ENCODE measurements at places on chromosomes 3 and 15.
A peak's percentile ranks its signal among the peaks of the same experiment; 100 is the strongest.

DNA sequence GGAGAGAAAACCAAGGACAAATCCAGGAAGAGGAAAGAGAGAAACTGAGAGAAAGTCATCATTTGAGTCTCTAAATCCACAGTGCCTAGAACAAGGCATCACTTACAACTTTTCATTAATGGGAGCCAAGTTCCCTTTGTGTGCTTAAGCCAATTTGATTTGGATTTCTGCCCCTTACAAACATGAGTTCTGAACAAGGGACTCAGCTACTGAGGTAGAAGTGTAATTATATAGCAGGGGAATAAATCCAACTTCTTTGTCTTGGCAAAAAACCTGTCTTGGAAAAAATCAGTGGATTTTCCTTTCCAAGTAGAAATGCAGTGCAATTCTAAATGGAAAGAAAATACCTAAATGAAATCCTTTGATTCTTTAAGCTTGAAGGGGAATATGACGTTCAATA, 307.2 kb upstream of the CNTN3 start:
- DNase-seq, result no peak

GRCh38 chr3:35639254-35640186, at the start of gene ARPP21:
Gene ARPP21, plus strand, starts transcription at chr3:35639525. Its CDS starts 42,227 bp downstream, at chr3:35681752.
- no peak for DNase-seq

DNA sequence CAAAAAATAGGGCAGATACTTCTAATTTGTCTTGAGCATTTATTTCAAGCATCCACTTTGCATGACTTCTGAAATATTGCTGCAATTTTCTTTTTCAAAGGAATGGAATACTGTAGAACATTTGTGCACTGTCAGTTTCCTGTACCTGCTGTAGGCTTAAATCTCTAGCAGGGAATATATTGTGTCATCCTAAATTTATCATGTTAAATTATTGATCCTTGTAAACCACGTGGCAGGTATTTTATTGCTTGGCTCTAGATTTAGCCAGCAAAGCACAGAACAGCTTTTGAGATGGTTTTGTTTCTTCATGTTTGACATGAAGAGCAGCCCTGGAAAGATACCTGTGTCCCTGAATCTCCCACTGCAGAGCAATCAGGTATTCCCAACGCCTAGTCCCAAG, 470.1 kb downstream of the GABRG3 start:
- DNase-seq, result no peak

- no peak for DNase-seq
Measured at GRCh38 chr3:24513463-24513862, 18.8 kb upstream of the THRB start.

DNA sequence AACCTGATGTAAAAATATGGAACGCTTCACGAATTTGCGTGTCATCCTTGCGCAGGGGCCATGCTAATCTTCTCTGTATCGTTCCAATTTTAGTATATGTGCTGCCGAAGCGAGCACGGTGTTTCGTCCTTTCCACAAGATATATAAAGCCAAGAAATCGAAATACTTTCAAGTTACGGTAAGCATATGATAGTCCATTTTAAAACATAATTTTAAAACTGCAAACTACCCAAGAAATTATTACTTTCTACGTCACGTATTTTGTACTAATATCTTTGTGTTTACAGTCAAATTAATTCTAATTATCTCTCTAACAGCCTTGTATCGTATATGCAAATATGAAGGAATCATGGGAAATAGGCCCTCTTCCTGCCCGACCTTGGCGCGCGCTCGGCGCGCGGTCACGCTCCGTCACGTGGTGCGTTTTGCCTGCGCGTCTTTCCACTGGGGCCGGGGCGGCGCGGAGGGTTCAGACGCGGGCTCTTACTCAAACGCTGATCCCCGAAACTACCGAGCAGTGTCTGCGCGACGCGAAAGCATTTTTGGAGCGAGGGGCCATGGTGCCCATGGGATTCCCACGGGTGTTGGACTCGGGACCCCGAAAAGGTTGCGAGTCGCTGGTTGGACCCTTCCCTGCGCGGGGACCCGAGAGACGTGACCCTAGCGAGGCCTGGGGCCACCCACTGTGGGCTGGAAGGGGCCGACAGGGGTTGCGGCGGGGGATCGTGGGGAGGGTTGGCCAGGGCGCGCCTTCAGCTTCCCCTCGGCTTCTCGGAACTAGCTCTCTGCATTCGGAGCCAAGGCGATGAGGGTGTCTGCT, at the start of gene RNU6-1:
Gene RNU6-1, minus strand, starts transcription at position 117 of the 820 bp plus-strand sequence.
- DNase-seq, result peak; percentile 80

DNA sequence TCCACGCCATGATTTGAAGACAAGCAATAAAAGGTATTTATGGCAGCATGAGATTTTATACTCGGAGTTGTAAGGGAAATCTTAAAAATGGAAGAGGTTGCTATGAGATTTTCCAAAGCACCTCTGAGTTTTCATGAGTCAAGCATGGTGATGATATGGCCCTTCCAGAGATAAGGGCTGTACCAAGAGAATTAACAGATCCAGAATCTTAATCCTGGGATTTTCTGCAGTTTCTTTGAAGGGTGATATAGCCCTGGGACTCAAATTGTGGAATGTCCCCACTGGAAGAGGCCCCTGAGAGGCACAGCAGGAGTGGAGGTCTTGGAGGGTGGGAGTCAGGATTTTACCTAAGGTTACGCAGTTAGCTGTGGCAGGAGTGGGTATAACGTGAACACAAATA, 243.3 kb downstream of the ZNF621 start:
- DNase-seq, result no peak

GRCh38 chr15:48190932-48191573, 412 bp upstream of the CTXN2 start:
- DNase-seq, result no peak

GRCh38 chr15:33124811-33125210, 69.7 kb downstream of the FMN1 start:
- DNase-seq, result no peak

GRCh38 chr3:172319595-172319994, 128.7 kb downstream of the GHSR start:
- no peak for DNase-seq

DNA sequence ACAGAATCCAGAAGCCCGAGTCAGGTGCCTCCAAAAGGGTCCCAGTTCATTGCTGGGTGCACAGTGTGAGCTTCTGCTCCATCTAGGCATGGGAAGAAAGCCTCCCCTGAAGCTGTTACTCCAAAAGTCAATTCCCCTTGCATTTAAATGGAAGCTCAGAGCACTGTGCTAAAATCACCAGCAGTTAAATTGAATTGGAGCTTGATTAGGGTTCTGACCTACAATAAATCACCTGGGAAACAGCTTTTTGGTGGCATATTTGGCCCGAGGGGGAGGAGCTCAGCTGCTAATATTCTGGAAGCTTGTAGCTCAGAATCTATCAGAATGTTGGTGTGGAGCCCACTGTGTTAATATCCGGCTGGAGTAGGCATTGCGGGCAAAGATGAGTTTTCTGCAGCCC, 87.1 kb upstream of the RGMA start:
- DNase-seq, result no peak

DNA sequence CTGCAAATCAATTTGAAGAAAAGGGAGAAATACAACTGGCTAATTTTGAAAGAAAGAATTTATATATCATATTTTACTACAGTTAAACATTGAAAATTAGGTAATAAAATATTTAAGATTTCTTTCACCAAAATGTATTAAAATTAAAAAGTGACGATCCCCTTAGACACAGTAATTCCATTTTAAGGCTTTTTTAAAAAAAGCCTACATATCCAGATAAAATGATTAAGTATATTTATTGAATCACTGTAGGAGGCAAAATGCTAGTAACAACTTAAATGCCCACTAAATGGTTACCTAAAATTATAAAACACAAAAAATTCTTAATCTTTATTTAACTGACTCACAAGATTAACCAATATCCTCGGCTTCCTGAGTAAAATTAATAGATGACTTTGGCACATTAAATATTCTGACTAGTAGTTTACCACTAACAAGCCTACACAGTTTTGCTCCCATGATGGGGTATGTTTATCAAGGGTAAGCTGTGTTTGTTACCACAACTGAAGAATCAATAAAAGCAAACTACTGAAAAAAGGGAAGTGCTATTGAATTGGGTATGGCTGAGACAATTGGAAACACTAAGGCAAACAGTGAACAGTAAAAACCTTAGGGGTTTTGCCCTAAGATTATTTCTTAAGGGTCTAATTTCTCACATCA, 28.4 kb downstream of the ANKRD28 start:
- DNase-seq, result no peak

DNA sequence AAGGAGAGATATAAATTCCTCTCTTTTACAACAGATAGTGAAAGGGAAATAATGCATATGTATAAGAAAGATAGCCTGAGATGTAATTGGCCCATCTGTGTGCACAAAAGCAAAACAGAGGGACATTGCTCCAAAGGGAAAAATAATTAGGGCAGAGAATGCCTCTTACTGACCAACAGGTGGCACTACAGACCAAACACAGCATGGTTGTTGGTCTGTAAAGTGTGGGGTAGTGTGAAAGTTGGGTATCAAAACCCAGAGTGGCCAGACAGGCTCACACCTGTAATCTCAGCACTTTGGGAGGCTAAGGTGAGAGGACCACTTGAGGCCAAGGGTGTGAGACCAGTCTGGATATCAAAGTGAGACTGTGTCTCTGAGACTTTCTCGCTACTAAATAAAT, 4.5 kb upstream of the TLNRD1 start:
- DNase-seq, result no peak

DNA sequence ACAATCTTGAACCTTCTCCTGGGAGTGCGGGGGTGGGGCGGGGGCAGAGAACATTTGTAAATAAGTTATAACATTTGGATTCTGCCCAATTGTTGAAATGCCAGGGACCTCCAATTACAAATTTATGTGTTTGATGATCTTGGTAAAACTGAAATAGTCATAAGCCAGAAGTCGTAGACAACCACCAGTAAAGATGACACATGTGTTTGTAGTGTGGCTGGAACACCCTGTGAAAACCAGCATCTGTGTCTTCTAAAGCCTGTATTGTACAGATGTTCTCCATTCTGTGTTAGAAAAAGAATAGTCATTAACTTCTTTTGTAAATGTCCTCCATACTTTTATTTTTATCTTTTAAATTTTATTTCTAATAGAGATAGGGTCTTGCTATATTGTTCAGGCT, 61.8 kb downstream of the ARIH1 start:
- no peak for DNase-seq

GRCh38 chr15:62618432-62618831, 424.1 kb upstream of the TPM1 start:
- no peak for DNase-seq

- no peak for DNase-seq
Measured at GRCh38 chr15:65991721-65992483, 122.6 kb downstream of the RAB11A start.

DNA sequence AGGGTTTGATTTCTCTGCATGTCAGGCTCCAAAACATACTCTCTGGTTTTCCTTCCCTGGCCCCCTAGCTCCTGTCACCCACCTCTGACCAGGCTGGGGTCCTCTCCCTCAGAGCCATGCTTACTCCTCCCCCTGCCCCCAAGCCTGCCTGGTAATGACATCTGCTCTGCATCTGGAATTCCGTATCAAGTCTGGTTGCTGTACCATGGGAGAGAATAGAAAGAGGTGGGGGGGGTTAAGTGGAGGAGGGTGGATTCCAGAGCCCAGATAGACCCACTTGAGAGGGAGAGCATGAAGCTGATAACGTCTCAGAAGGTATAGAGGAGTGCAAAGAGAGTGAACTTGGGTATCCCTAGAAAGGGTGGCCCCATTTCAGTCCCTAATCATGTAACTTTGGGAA, 4.2 kb downstream of the IGDCC4 start:
- no peak for DNase-seq

- no peak for DNase-seq
Measured at GRCh38 chr3:98798820-98799219, 35.7 kb downstream of the ST3GAL6 start.

GRCh38 chr15:40986820-40987219, 33.5 kb downstream of the CHAC1 start:
- DNase-seq, result no peak

- no peak for DNase-seq
Measured at GRCh38 chr15:88621789-88622604, 857 bp downstream of the AEN start.

DNA sequence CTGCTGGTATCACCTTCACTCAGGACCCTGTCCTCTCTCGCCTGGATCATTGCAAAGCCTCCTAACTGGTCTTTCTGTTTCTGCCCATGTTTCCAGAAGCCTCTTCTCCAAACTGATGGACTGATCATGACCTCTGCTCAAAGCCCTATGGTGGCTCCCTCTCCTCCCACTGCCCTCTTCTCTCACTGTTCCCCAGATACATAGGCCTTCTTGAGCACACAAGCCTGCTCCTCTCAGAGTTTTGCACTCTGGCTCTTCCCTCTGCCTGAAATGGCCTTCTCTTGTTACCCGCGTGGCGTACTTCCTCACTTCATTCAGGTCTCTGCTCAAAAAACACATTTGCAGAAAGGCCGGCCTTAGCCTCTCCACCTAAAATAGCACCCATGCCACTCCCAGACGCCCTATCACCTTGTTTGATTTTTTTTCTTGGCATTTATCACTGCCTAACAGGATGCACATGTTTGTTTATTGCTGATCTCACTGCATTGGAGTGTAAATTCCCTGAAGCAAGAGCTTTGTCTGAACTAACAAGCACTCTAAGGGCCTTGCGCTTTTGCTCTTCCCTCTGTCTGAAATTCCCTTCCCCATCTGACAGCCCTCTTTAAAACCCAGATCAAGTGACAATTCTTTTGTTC, 1.4 kb upstream of the ETFA start:
- no peak for DNase-seq

- no peak for DNase-seq
Measured at GRCh38 chr3:126103121-126104027, 19.4 kb upstream of the SLC41A3 start.

- DNase-seq, result no peak
Measured at GRCh38 chr3:30399394-30400181, 206.8 kb upstream of the TGFBR2 start.

- peak; percentile 67 for DNase-seq
Measured at GRCh38 chr15:40115670-40116093, 7.0 kb upstream of the BMF start.

DNA sequence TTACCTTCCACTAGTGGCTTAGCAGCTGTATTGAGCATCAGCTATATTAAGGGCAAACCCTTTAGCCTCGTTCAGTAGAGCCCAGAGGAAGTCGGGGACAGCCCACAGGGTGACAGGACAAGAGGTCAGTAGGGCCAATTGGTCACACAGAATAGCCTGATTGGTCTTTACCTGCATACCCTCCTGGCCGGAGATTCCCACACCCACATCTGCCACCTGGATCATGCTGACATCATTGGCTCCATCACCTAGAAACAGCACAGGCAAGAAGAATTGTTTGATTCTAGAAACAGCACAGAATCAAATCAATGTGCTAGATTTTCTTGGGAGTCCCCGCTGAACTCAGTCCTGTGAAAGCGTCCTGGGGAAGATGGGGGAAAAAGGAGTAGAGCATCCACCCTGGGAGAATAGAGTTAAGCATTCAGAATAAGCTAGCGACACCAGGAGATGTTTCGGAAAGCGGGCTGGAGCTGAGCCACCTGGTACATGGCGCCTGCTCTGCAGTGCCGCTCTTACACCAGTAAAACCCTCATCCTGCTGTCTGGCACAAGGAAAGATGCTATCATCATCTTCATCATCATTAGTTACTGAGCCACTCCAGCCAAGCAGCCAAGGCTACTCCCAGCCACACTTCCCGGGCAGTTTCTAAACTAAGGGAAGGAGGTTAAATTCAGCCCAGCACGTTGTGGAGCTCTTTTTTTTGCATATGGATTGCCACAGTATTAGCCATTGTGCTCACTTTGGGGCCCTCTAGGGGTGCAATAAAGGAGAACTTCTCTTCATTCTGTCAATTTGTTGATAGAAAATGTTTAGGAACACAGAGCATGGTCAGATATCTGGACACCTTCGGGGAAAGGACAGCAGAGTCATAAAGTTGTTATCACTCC, 171.3 kb downstream of the ATP10A start:
- DNase-seq, result no peak
